ENCODE measurements at places on chromosomes 16 and 17.

DNA sequence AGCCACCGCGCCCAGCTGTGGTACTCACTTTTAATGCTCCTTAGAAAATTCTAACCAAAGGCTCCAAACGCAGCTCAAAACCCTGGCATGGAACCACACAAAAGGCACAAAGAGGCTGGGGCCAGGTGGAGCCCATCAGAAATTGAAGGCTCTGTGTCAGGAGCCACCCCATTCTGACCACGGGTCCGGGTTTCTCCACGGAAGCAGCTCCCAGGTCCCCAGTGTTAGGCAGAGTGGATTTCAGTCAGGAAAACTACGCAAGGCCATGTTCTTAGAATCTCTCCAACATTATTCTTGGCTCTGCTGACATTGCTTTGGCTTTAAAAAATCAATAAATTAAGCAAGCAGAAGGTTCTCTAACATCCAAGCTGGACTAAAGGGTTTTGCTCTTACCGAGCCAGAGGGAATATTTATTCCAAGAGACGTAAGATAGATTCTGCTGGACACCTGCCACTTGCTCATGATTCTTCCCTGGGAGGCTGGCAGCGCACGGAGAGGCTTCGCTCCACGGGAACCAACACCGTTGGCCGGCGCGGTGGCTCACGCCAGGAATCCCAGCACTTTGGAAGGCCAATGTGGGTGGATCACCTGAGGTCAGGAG, 93.5 kb downstream of the NXN start:
- no peak for DNase-seq

DNA sequence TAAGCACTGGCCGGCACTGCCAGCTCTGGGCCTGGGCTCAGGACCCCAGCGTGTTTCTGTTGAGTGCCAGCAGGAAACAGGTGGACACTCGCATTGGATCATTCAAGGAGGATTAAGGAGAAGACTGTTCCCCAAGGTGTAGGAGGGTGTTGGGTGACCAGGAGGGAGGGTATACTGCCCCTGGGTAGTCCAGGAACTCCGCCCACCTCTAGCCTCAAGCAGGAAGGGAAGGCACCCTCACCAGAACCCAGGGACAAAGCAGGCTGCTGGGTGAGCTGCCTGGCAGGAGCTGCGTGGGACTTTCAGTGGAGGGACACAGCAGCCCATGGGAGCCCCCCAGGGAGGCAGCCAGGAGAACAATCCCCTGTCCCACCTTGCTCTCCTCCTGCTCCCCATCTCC, 7.7 kb upstream of the RAB37 start:
- no peak for DNase-seq

GRCh38 chr17:45320349-45320930, 3.6 kb upstream of the MAP3K14 start:
- peak; percentile 58 for DNase-seq

- DNase-seq = no peak
These were observed 177.1 kb upstream of the WSCD1 start for GRCh38 chr17:5892921-5893675.

DNA sequence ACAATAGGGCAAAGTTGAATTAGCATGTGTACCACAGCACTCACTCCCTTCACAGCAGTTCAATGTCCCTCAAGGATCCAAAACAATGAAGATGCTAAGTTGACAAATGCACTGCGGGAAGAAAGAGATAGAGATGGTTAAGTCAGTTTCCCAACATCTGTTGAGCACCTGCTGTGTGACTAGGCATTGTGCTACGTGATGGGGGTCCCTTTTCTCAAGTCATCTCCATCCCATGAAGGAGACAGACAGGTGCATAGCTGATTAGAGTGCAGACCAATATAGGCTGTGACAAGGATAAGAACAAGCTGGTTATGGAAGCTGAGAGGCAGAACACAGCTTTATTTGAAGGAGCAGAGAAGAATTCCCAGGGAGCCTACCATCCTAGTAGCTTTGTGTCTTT, 114.2 kb downstream of the HAPSTR1 start:
- DNase-seq = no peak

- DNase-seq = no peak
These were observed 21.5 kb downstream of the MBTD1 start for GRCh38 chr17:51238255-51238887.

DNA sequence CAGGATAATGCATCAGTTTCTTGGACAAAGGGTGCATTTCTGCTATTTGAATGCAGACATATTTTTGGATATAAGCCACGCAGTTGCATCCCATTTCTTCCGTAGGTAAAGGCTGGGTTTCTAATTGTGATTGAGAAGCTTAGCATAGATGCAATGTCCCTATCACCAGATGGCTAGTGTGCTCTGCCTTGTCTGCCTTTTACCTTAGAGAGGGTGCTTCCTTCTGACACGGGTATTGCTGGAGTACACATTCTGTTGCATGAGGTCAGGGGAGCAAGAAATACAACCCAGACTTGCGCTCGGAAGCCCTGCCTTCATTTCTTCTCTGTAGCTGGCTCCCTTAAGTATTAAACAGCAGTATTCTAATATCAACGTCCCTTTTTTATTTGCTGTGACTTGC, 337.4 kb downstream of the WWOX start:
- DNase-seq = no peak

DNA sequence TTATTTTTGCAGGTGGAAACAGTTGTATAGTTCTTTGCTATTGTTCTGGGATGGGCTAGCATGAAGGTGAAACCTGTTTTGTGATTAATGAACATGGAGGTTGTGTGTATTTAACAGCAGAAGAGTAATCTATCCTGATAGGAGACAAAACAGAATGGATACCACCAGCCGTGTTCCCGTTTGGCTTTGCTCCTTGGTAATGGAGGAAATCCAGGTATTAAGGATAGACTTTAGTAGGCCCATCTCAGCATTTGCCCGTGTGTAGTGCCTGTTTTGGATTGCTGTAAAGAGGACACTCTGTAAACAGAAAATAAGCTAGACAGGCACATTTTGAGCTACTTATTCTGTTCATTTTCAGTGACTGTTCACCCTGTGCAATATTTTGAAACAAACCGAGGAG, 215.1 kb downstream of the RBFOX1 start:
- DNase-seq = no peak

- no peak for DNase-seq
These were observed 225.9 kb upstream of the EEF2KMT start for GRCh38 chr16:5323284-5324141.

GRCh38 chr16:69397821-69398521, 12.2 kb upstream of the TERF2 start:
- peak; percentile 76 for DNase-seq

GRCh38 chr17:44221862-44222111, 2.3 kb upstream of the UBTF start:
- DNase-seq = no peak

- no peak for DNase-seq
These were observed 39.0 kb upstream of the CRISPLD2 start for GRCh38 chr16:84780544-84781376.

- no peak for DNase-seq
These were observed 13.4 kb downstream of the UTP6 start for GRCh38 chr17:31888124-31888523.

GRCh38 chr16:73280388-73280787, 232.5 kb upstream of the ZFHX3 start:
- DNase-seq = no peak
